Osteocyte (in vitro differentiated cells): ENCODE measurements at places on chromosomes 16 and 17. TPM values are rescaled to one million over a fixed set of nuclear protein-coding genes. Genes with fewer than 3 reads are reported as not detected.

- DNase-seq = no peak
Measured at GRCh38 chr17:48174833-48175523, 67.4 kb downstream of the SNX11 start.

DNA sequence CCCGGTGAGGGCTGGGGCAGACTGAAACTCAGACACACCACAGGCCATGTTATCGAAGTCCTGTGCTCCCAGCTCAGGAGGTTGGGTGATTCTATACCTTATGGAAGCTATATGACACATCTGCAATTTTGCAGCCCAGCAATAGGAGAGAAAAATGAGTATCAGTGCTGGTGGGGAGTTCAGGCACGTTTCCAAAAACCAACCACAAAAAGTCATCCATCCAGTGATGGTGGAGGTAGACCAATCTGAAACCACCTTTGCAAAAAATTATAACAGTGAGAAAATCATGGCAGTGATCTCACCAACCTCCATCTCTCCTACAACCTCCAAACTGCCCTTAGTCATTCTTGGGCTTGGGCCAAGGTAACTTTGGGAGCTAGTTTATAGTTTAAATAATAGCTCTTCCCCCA is 327.9 kb downstream of the SLC39A11 start:
- no peak for DNase-seq

GRCh38 chr17:1966274-1967086 is 58.7 kb downstream of the RTN4RL1 start:
- no peak for DNase-seq

DNA sequence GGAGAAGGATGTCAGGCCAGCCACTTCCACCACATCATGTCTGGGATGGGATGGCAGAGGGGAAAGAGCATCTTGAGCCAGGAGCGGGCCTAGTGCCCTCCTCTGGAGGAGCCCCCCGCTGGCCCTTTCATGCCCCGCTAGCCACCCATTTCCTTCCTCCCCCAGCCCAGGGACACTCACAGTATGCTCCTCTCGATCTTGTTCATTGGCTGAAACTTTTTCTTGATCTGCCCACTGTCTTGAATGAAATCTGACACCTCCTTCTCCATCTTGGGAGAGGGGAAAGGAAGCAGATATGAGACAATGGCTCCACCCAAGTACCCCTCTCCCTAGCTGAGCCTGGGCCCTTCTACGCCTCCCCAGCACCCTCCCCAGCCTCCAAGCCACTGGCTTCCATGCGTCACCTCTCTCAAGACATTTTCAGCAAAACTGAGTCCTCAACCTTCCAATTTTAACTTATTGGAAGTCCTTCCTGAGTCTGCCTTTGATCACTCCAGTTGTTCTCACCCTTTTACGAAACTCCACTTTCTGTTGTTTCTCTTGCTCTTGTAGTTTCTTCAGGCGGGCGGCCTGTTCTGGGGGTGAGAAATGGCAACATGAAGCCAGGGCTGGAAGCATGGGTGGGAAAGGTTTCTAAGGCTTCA is 7.2 kb downstream of the SPAG7 start:
- no peak for DNase-seq

DNA sequence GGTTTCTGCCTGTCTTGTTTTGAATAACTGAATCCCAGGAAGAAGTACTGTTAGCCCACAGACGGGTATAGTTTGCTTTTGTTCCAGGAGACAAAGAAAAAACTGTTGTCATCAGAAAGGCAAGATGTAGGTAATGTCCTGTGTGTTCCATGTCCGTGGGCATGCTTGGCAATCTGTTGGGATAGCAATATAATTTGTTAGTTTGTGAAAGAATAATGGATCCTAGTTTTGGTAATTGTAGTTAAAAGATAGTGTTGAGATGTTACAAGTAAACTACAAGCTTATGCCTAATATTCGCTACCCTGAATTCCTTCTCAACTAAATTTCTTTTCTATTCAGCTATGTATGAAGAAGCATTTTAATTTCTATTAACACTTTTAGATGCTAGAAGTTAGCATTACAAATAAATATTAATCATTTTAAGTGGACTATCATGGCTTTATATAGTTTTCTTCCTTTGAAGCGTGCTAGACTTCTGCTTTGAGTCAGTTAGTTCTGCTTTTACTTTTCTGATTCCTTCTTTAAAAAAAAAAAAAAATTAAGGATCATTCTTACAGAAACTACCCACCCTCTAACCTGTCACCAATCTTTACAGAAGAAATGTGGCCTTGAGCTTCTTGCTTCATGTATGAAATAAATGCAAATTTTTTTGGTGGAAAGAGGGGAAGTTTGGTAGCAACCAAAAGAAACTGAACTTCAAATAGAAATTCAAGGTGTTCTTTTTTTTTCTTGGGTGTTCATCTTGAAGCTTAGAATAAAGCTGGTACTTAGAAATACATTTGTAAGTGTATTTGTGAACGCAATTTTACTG is 2.4 kb downstream of the EVI2A start:
- DNase-seq = no peak

DNA sequence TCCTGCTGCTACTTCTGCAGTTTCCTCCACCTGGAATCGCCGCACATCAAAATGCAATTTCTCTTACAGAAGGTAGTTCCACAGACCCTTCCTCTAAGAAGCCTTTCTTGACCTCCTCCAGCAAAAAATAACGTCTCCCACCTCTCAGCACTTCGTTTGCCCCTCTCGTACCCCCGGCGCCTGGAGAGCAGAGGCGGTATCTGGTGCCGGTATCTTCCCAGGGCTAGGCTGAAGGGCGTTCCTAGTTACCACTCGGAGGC is 482 bp downstream of the DCTPP1 start:
- no peak for DNase-seq

DNA sequence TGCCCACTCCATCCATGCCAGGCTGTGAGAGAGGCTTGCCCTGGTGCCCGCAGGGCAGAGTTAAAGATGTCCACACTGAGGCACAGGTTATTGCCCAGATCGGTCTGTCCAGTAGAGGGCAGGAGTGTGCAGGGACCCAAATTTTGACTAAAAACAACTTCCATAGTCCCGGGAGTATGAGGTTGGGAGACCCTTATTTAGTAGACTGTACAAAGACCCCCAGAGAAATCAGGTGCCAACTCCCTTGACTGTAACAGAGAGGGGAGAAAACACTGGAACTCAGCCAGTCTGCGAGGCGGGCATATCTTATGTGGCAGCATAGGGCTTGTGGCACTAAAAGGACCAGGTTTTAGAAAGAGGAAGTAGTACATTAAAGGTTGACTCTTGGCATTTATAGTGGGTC is 43.4 kb downstream of the HNF1B start:
- no peak for DNase-seq

DNA sequence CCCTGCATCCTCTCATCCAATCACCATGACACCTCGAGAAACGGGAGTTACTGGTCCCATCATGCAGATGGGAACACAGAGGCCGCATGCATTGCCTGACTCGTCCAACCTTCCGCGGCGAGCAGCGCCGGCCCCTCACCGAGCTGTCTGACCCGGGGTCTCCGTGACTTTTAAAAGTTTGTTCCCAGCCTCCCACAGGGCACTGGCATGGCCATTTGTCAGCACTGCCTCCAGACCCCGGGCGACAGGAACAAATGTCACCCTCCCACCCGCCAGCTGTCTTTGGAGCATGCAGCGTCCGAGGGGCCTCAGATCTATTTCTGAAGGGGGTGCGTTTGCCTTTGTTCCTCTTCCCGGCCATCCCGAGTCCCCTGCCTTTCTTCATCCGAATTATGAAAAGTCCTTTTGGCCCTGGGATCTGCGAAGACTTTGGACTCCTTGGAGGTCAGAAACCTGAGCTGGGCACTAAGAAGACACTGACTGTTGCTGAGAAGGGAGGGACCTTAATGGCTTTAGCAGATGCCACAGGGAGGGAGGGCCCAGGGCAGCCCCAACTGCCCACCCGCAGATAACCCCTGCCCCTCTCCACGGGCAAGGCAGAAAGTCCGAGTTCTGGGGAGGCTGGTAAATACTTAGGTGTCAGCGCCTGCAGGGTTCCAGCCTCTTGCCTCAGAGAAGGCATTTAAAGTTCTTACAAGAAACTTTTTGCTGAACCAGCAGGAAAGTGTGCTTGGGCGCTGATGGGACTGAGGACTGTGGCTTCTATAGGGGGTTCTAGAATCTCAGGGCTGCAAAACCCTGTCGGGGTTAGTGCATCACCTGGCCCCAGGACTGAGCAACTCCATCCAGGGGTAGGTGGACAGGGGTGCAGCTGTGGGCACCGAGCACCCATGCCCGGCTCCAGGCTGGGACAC is 348.1 kb downstream of the FOXL1 start:
- DNase-seq = no peak

- no peak for DNase-seq
Measured at GRCh38 chr16:66888647-66889615, 8.6 kb downstream of the PDP2 start.

DNA sequence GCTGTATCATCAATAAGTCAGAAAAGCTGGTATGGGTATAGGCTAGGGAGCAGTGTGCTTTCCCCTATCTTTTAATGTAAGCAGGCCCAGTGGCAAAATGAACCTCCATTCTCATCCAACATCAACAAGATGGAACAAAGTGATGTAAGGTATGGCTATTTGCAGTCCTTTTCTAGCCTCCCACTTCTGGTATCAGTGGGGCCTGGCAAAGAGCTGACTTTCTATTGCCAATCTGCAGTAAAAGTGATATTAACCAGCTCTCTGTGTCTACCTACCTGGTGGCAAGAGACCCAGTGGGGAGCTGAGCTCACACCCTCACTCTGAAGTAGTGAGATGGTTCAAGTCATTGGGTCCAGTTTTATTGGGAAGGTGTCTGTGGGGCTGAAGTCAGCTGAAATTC is 1492.6 kb downstream of the CDH11 start:
- DNase-seq = no peak

- DNase-seq = no peak
Measured at GRCh38 chr17:17564896-17565295, 26.6 kb downstream of the PEMT start.

DNA sequence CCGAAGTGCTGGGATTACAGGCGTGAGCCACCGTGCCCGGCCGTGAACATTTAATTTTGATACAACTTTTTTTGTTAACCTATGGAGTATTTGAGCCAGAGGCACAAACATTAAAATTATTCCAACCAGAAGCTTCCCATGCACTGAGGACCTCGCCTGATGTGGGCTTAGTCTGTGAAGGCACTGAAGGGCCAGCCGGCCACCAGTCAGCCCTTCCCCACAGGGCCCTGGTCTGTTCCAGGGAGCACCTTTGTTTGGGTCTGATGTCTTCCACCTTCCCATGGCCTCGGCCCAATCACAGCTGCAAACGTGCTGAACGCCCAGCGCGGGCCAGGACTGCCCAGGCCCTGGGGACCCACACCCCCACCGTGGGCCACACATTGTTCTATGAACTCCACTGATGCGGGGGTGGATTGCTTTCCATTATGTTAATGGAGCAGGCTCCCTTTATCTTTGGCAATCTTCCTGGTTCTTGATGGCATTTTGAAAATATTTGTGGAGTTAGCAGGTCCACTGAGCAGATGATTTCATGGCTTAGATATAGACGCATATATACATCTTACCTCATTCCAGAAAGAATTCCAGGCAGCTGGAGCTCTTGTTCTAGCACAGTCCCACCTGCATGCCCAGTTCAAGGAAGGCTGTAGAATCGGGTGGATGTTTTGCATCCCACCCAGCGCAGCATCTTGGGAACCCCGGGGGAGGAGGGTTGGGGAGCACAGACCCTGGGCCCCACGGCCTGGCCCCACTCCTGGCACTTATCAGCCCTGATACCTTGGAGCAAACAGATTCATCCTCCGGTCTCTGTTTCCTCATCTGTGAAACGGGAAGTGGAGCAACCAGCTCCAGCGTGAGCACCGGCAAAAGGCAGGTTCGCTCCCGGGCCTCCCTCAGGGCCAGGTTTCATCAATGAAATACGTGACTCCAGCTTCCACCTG is 14.5 kb downstream of the SPIRE2 start:
- no peak for DNase-seq

DNA sequence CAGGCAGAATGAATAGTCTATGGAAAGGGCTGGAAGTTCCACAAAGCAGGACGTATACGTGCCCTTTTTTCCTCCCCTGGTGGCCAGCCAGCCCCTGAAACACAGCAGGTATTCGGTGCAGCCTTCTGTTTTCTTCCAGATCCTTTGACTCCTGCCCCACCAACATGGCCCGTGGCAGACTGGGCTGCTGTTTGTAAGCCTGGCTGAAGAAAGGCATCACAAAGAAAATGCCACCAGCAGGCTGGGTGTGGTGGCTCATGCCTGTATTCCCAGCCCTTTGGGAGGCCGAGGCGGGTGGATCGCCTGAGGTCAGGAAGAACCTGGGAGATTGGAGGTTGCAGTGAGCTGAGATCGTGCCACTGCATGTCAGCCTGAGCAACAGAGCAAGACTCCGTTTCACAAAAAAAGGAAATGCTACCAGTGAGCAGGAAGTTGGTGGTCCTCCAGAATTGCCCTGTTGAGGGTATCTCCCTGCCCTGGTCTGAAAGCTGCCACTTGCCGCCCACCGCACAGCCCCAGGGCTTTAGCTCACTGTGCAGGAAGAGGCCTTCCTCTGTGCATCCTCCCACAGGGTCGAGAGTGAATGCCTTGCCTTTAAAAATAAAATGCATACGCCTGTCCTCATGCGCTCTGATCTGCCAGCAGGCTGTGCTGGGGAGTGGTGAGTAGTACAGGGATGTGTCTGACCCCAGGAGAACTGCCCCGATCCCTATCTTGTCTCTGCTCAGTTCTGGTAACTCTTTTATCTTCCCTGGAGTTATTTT is 587.7 kb downstream of the MAF start:
- DNase-seq = no peak

GRCh38 chr17:74055508-74056160 is 147.8 kb upstream of the RPL38 start:
- DNase-seq = no peak

GRCh38 chr17:40352237-40352778 is 12.2 kb downstream of the GJD3 start:
- no peak for DNase-seq

DNA sequence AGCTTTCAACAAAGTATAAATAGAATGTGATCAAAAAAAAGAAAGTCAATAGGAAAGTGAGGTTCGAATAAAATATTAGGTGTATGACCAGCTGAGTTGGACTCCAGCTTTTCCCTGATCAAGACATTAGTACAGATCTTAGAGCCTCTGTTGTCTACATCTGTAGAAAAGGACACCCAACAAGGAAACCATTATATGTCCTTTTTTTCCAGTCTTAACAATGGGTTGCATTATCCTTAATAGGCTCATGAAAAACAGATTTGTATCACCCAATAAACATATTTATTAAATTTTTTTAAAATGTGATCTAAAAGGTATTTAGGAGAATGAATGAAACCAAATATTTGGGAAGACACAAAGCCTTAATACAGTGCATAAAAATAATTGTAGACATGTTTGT is 18.1 kb downstream of the ABCA6 start:
- no peak for DNase-seq

CCL14 gene
- total RNA-seq = not detected in 2 replicates

PDIA2 gene
- total RNA-seq = not detected in 2 replicates

CORO1A gene
- 0.97 and 3.2 TPM in 2 replicates for total RNA-seq

SCIMP gene
- not detected in 2 replicates for total RNA-seq

NEUROD2 gene
- total RNA-seq = not detected in 2 replicates
